ENCODE measurements at places on chromosomes 11 and 22. TPM values are rescaled to one million over a fixed set of nuclear protein-coding genes. Genes with fewer than 3 reads are reported as not detected.

DNA sequence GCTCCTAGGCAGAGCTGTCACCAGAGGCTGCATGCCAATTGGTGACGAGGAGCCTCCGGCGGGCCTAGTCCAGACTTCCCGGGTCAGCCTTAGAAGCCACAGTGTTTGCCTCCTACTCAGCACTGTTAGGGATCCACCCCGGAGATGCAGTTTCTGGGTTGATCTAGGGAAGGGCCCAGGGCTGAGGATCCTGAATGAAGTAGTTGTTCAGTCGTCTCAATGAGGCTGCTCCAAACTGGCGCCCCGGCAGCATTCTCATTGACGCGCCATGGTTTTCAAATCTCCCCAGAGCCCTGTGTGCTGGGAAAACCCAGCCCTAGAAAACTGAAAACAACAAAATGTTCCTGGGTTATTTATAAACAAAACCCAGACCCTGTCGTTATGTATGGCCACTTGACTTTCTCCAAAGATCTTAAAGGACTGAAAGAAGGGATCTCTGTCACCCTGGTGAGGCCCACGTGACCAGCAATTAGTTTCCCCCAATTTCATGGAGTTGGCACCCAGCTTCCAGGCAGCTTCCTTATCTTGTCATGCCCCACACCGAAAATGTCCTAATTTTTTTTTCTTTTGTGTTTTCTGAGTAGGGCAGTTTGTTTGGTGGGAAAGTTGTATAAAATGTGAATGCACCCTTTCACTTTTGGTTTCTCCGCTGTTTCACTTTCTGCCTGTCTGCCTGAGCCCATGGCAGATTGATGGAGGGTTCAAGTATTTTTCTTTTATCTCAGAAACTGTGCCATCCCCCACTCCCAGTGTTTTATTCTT is 2.0 kb upstream of the EHD1 start:
- DNase-seq = no peak

- DNase-seq = no peak
These were observed 36.6 kb upstream of the FCHSD2 start for GRCh38 chr11:73178681-73179080.

GRCh38 chr11:35177370-35177769 is 38.4 kb downstream of the CD44 start:
- no peak for DNase-seq

DNA sequence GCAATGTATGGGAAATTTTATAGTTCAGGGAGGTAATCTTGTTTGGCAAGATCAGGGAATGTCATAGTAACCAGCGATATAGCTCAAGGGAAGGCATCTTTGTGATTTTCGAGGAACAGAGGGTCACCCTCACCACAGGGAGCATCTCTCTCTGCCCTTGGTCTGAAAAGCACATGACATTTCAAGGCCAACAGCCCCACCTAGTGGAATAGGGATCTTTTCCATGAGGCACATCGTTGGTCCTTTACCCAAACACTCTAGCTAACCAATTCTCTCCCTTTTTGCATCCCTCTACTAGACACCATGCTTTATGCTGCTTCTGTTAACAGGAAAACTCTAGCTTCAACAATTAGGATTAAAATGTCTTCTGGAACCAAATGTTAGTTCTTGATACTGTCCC is 179.0 kb downstream of the GRM5 start:
- no peak for DNase-seq

The TNNT3 gene
- total RNA-seq = 58.9 TPM

DNA sequence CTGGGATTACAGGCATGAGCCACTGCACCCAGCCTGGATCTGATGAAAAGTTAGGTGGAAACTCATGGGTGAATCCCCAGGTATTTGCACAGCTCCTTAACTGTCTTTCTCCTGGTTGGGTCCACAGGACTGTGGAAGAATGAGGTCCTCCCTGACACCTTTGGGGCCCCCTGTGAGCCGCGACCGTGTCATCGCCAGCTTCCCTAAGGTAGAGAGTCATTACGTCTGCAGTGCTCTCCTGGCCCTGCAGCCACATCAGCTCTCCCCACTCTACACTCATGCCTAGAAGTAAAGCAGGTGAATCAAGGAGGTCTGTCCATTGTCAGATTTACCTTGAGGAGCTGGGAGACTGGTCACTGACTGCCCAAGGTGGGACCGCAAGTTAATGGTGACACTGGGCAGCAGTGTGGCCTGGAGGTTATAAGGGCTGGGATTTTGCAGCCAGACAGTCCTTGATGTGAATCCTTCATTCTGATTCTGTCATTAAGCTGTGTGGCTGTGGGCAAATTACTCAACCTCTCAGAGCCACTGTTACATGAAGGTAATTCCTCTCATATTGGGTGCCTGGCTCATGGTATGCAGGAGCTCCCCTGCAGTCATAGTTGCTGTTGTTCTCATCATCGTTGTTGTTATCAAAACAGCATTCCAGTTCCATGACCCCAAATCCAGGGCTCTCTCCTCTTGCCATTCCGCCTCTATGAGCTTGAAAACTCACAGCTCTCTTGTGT is 1.4 kb downstream of the RAB36 start:
- no peak for DNase-seq

The PATE4 gene
- not detected for total RNA-seq

- DNase-seq = no peak
These were observed 16.4 kb upstream of the SHANK2 start for GRCh38 chr11:71268706-71269321.

- DNase-seq = no peak
These were observed 640.9 kb downstream of the BRD1 start for GRCh38 chr22:49186762-49187161.
